ENCODE measurements at places on chromosomes 12 and 14.

DNA sequence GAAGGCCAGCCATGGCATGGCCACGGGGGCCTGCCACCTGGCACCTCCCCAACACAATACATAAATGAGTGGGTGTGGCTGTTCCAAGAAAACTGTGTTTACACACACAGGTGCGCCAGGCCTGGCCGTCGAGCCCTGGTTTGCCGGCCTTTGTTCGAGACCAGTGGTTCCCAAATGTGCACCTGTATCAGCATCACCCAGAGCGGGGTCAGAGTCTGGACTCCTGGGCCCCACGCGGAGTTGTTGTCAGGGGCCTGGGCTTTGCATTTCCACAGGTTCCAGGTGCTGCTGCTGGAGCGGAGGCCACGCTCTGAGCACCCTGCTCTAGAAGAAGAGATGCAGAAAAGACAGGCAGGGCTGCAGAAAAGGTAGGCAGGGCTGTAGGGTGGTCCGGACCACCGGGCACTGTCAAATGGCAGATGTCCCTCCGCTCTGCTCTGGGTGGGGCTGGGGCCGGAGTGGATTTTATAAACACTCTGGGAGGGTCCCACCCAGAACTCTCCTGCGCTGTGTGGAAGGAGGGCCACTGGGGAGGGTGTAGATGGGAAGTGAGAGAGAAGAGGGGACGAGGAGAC is 4.2 kb upstream of the ASPG start:
- no peak for DNase-seq

DNA sequence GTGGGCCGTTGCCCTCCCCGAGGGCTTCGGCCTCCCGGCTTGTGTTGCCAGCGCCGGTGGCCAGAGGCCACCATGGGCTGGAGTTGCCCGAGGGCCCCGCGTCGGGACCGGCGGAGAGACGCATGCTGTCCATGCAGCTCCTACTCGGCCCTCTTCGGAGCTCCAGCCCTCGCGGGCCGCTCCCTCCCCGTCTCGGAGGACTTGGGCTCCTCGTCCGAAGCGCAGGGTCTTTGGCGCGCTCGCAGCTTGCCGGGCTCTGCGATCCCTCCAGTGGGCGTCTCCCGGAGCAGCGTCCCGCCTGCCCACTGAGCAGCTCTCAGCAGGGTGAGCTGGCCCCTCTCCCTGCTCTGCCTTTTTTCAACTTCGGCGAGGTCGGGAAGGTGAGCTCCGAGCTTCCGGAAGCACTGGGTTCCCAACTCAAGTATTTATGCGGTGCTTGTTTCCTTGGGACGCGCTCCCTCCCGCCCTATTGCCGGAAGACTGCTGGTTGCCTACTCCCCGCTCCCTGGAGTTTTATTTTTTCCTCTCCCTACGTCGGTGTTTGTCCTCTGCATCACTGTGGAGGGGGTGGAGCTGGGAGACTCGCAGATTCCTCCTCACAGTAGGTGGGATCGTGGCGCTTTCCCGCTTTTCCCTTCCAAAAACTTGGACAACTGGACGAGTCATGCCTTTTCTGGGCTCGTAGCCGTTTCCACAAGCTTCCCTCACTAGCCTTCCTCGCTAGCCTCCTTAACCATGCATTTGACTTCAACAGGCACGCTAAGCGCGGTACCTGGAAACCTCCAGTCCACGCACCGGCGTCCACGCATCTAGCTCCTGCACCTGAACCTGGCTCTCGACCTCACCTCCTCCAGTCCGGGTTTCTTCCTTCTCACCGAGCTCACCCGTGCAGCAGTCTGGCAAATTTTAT is at the start of gene AVPR1A:
AVPR1A (minus strand) TSS at position 489 of the 910 bp plus-strand sequence; CDS start at position 124, 365 bp downstream.
- DNase-seq = peak; percentile 24

- DNase-seq = peak; percentile 57
Measured at GRCh38 chr12:123141615-123142517, 9.0 kb downstream of the PITPNM2 start.

DNA sequence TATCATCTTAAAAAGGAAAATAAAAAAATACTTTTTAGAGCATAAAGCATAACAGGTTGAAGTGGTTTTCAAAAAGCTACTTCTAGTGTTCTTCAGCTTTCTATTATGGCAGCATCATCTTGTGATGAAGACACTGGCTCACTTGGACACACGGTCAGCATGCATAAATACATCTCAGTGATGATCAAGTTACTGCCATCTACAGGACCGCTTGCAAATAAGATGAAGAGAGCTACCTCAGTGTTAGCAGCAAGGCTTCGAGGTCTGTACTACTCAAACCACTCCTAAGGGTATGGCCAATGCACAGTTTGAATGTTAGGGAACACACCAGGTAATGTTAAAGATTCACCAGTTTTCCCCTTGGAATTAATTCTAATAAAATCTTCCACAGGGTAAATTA is 58.8 kb downstream of the GALC start:
- no peak for DNase-seq

- DNase-seq = no peak
Measured at GRCh38 chr14:52455291-52456088, 96.8 kb downstream of the TXNDC16 start.

- DNase-seq = no peak
Measured at GRCh38 chr12:13288937-13289652, 92.6 kb downstream of the EMP1 start.

DNA sequence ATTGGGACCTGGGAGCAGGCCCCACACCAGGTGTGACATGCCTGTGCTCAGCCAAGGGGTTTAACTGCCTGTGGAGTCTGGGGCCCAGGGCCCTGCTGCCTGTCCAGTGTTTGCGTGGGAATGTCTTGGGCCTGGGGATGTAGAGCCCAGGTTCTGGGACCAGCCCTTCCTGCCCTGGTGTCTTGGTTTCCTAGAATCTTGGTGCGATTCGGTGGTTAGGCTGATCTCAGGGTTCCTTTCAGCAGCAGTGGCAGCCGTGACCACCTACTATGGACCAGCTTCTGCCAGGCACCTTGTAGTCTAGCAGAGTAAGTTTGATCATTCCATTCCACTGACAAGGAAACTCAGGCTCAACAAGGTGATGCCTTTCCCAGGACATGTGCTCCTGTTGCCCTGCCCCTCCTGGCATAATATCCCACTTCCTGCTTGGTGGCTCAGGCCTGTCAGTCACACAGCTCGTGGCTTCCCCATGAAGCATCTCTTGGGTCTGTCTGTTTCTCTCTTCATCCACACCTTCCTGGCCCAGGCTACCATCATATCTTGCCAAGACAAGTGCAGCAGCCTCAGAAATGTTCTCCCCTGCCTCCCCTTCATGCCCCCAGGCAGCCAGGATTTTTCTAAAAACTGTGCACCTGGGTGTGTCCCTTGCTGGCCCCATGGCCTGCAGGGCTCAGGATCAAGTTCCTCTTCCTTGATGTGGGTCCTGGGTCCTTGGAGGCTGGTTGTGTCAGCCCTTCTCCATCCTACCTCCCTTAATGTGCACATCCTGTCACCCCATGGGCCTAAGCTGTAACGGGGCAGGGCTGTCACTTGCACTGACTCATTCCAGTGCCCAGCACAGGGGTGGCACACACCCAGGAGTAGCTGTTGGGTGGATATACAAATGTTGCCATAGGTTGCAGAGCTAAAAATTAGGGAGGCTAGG is 101.6 kb downstream of the SLC25A47 start:
- DNase-seq = no peak

DNA sequence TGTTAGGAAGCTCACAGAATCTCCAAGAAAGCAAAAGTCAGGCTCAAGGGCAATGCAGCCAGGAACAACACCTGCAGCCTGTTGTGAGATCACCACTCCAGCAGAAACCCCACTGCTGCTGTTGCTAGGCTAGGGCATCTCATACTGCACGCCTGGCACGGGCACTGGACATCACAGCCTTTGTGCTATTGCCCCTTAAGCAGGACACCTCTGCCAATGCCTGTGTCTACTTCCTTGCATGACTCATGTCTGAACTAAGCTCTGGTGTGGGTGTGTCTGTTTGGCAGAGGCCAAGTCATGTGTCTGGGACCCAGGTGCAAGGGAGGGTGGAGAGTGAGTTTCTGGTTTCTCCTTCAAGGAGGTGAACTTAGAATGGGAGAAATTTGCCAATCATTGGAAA is 10.0 kb upstream of the DDX47 start:
- peak; percentile 46 for DNase-seq

GRCh38 chr12:85036733-85037132 is 582 bp downstream of the LRRIQ1 start:
- no peak for DNase-seq

GRCh38 chr12:109098183-109098604 is 797 bp downstream of the UNG start:
- peak; percentile 74 for DNase-seq

GRCh38 chr12:103820361-103820760 is 20.7 kb downstream of the NT5DC3 start:
- DNase-seq = no peak

DNA sequence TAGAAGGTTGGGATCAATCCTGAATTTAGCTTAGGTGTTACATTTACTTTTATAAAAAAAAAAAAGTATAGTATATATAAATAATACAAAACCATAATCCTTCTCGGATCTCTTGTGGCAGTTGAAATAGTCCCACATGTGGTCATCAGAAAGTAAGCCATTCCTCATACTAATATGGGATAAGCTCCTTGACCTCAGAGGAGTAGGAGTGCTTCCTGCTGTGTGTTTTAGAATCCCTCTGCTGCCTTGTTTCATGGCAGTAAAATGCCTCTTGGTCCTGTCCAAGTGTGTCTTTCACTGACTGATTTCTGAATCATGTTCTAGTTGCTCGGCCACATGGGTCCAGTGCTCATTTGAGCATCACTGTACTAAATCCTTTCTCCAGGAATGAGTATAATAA is 117.0 kb downstream of the NTN4 start:
- no peak for DNase-seq

- peak; percentile 40 for DNase-seq
Measured at GRCh38 chr12:109817627-109818231, 15.5 kb downstream of the TRPV4 start.

GRCh38 chr12:70660620-70661219 is 23.5 kb upstream of the PTPRB start:
- DNase-seq = peak; percentile 26

GRCh38 chr12:53324113-53324778 is 2.8 kb upstream of the AAAS start:
- DNase-seq = peak; percentile 27

DNA sequence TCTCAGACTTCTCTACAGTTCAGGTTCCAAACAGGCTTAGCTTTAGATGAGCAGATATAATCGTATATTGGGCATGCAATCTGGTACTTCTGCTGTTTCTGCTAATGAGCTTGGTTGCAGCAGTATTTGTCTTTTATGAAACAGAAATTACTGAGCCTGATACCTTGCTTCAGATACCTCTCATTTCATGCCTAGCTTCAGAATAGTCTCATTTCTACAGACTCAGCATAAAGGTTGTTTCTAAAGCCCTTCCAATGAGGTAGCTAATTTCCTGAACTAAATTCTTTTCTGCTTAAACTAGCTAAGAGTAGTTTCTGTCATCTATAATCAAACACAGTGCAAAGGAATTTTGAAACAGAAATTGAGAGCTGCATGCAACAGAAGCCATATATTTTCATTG is 275.0 kb upstream of the KITLG start:
- DNase-seq = no peak
